ENCODE measurements at places on chromosomes 2 and 18. TPM values are rescaled to one million over a fixed set of nuclear protein-coding genes. Genes with fewer than 3 reads are reported as not detected.

The SLC19A3 gene
- 1.5 TPM for total RNA-seq

The MERTK gene
- total RNA-seq, result 5.4 TPM

The EMILIN1 gene
- 3.0 TPM for total RNA-seq

The ROCK2 gene
- total RNA-seq, result 14.4 TPM

The COL6A3 gene
- total RNA-seq, result 23.0 TPM

The SEPTIN2 gene
- 177 TPM for total RNA-seq

The SP100 gene
- 38.5 TPM for total RNA-seq

The GALM gene
- total RNA-seq, result 2.2 TPM

The ADCYAP1 gene
- 0.12 TPM for total RNA-seq

The LHCGR gene
- total RNA-seq, result not detected

The RAB27B gene
- total RNA-seq, result 35.3 TPM

The CD302 gene
- 1.6 TPM for total RNA-seq

Data from esophagus mucosa (tissue), 1 donor.